HuH-7.5 (cell line): ENCODE measurements at places on chromosomes 1 and 21.

- no peak for DNase-seq
These were observed 226.7 kb downstream of the NPHP4 start for GRCh38 chr1:5765483-5765882.

- DNase-seq, result no peak
These were observed 4.4 kb upstream of the PALMD start for GRCh38 chr1:99641558-99641957.

DNA sequence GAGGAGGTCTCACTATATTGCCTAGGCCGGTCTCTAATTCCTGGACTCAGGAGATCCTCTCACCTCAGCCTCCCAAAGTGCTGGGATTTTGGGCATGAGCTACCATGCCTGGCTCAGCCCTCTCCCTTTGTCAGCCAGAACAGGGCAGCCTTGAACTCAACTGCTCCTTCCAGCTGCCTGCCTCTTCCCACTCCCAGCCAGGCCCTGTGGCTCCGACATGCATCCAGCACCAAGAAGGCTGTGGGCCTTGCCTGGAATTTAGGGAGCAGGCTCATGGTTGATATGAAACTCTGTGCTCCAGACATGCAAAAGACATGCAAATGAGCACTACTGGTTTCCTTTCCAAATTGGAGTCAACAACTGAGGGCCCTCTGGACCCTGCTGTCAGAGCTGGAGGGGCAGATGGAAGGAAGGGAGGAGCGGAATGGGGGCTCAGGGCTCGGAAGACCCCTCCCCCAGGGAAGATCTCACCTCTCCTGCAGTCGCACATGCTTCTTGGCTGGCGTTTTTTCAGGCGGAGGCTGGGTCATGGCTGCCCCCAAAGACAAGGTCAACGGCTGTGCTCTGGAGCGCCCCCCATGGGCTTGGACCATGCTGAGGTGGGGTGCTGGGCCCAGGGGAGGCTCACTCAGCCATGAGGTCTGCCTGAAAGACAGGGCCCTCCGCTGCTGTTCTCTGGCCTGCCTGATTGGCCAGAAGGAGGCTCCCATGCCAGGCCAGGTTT is 1.4 kb downstream of the PTPN7 start:
- DNase-seq, result no peak

DNA sequence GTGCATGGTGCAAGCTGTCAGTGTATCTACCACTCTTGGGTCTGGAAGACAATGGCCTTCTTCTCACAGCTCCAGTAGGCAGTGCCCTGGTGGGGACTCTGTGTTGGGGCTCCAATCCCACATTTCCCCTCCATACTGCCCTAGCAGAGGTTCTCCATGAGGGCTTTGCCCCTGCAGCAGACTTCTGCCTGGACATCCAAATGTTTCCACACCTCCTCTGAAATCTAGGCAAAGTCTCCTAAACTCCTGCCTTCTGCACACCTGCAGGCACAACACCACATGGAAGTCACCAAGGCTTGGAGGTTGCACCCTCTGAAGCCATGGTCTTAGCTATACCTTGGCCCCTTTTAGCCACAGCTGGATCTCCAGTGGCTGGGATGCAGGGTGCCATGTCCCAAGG is 31.8 kb upstream of the CITED4 start:
- no peak for DNase-seq

- no peak for DNase-seq
These were observed 12.4 kb downstream of the KLHDC8A start for GRCh38 chr1:205344066-205344928.

GRCh38 chr1:33805988-33806387 is 57.9 kb upstream of the HMGB4 start:
- DNase-seq, result no peak

GRCh38 chr1:247401310-247402119 is 14.5 kb upstream of the NLRP3 start:
- no peak for DNase-seq

- DNase-seq, result no peak
These were observed 53.7 kb downstream of the ZBTB8A start for GRCh38 chr1:32592943-32593342.

DNA sequence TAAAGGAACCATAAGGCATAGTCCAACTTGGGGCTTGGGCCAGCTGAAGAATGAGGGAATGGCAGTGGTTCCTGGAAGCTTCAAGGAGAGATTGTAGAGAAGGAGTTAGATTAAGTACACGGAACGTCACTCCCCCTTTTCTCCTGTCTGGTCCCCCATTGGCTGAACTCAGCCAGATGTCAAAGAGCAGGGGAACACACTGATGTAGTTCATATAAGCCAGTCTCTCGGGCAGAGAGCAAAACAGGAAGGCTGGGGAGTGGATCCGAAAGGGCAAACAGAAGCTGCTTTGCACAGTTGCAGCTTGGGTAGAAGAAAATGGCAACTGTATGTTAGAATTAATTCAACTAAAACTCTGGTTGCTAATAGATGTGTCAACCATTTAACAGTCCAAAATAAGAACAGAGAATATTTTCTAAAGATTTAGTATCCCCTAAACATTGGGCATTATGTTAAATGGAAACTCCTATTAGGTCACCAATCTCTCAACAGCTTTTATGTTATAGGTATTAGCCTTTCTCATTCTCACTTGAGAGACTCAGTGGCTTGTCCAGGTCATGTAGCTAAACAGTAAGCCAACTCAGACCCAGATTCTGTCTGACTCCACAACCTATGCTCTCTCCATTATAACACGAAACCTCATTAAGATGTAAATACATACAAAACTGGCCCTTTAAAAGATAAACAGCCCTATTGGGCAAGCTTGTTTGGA is 600.7 kb upstream of the USP24 start:
- DNase-seq, result no peak
